ENCODE measurements at places on chromosomes 13 and 19.

GRCh38 chr19:13150931-13151604 lies 857 bp downstream of the IER2 start:
- DNase-seq = no peak

- no peak for DNase-seq
These were observed 19.1 kb upstream of the CXCL17 start for GRCh38 chr19:42461700-42462324.

DNA sequence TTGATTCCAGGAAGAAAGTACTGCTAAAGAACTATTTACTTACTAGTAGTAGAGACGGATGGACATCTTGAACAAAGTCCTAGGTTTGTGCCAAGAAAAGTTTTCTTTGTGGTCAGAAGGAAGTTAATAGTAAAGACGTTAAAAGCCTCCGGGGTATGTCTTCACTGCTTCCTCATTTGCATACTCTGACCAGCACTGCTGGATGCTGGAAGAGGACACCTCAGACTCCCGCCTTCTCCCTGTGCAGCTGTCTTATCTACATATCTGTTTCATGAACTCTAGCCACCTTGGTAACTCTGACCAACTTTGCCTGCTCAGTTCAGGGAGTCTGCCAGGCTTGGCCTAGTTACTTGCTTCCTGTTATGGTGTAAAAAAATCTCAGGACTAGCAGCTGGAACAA lies 1109.1 kb upstream of the MIR17HG start:
- peak; percentile 79 for DNase-seq

GRCh38 chr19:1239420-1239795 lies 1.6 kb upstream of the CBARP start:
- no peak for DNase-seq

- DNase-seq = no peak
These were observed 213.2 kb downstream of the ATP8A2 start for GRCh38 chr13:25585000-25585399.

GRCh38 chr13:74839656-74840055 lies 642.3 kb downstream of the TBC1D4 start:
- DNase-seq = no peak

DNA sequence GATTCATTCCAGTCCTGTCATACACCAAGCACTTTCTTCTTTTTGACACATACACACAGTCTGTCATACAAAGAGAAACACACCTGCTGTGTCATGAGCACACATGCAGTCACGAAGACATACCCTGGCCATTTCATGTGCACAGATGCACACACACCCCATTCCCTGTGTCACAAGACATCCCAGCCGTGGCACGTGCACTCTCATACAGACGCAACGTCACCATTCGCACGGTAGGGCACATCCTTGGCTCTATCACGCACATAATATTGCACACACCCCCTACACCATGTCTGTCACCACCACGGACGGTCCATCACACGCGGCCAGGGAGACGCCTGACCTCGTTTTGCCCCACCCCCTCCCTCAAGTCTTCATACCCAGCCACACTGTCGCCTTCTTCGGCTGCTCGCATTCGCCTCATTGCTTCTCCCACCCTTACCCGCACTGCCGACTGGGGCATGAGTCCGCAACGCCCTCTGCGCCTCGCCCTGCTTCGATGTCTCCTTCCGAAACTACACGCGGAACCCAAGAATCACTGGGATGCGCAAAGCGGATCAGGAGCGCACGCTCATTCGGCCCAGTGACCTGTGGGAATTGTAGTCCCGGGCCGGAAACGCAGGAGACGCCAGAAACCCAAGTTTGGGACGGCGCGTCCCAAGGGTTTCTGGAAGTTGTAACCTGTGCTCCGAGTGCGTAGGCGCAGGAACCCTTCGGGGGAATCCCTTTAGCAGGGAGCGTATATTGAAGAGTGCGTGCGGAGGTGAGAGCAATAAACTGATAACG lies 6.8 kb upstream of the ZNF283 start:
- no peak for DNase-seq

- no peak for DNase-seq
These were observed 8.7 kb downstream of the PROSER3 start for GRCh38 chr19:35766571-35767104.

GRCh38 chr19:3137119-3137518 lies 1.3 kb downstream of the GNA15 start:
- DNase-seq = no peak

DNA sequence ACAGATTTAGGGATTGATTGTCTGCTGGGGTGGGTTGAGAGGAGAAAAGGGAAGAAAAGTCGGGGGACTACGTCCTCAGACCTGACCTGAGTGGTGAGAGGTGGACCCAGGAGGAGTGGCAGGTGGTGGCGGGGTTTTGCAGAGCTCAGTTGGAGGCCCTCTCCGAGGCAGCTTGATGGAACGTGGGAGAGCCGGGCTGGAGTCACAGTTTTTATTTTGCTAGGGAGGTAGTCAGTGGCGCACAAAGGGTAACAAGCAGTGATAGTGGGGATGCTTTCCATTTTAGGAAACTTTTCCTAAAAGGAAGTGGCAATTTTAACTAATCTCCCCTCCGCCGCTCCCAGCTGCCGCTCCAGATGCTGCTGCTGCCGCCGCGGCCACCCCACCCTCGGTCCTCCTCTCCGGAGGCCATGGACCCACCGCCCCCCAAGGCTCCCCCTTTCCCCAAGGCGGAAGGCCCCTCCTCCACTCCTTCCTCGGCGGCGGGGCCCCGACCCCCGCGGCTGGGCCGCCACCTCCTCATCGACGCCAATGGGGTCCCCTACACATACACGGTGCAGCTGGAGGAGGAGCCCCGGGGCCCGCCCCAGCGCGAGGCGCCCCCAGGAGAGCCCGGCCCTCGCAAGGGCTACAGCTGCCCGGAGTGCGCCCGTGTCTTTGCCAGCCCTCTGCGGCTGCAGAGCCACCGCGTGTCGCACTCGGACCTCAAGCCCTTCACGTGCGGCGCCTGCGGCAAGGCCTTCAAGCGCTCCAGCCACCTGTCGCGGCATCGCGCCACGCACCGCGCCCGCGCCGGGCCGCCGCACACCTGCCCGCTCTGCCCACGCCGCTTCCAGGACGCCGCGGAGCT lies 1.1 kb upstream of the ZNF581 start:
- no peak for DNase-seq

DNA sequence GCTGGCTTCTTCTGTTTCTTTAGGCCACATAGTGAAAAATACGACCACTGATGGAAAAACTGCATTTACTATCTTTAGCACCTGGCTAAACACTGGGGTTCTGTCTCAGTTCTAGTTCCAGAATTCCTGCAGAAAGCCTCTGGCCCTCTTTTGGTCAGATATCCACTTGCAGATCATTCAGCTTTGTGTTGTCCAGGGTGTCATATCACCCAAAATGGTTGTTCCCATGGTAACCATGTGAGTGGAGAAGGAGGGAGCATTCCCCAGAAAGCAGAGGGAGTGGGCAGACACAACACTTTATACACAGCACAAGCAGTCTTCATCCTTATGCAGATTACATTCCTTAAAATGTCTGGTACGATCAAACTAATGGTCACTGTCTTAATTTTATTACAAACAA lies 73.5 kb downstream of the CAB39L start:
- DNase-seq = no peak

Data from NCI-H226 (cell line).